Glomerular endothelial cell (primary cell): ENCODE measurements at places on chromosomes 12 and 14. TPM values are rescaled to one million over a fixed set of nuclear protein-coding genes. Genes with fewer than 3 reads are reported as not detected.

Gene ACOT2
- 18.6 and 24.7 TPM in 2 replicates for total RNA-seq

Gene SLC10A1
- total RNA-seq, result not detected in 2 replicates

Gene CCDC177
- not detected in 2 replicates for total RNA-seq

Gene MIP
- 0.15 TPM in 1 of 2 replicates, not detected in the other for total RNA-seq

Gene INSM2
- total RNA-seq, result not detected in 2 replicates

Gene GLI1
- 0.12 and 0.19 TPM in 2 replicates for total RNA-seq

Gene RNF212B
- not detected in 2 replicates for total RNA-seq

Gene CCDC38
- 0.24 TPM in 1 of 2 replicates, not detected in the other for total RNA-seq

Gene GLS2
- 0.58 TPM in 1 of 2 replicates, not detected in the other for total RNA-seq

Gene BEGAIN
- 0.05 TPM in 1 of 2 replicates, not detected in the other for total RNA-seq

DNA sequence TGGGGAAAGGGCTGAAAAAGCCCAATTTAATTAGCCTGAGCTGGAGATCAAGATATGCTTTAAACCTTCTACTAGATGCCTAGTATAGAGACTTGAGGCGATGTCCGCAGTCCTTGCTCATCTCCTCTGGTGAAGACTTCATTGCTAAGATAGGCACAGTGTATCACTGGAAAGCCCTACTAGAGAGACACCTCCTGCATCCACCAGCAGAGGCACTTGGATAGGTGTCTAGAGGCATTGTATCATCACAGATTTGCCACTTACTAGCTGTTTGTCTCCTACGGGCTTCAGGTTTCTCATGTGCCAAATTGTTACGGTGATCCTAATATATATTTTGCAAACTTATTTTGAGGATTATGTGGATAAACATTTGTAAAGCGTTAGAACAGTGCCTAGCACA, 1048.5 kb downstream of the GALC start:
- no peak for DNase-seq

DNA sequence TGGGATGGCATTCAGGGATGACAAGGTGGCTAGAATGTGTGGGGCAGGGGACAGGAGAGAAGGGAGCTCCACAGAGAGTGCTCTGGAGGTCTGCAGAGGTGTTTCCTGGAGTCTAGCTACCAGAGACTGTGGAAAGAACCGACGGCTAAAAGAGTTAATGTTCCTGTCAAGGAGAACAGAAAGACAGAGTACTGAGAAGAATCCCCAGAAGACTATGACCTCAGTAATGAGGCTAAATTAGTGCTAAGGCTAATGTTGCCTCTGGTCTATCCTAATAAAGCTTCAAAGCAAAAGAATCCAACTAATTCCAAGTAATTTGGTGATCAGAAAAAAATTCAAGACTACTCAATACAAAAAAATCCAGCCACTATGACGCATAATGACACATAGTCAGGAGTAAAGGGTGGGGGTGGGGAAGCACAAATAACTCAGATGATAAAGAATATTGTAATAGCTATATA, 44.7 kb downstream of the FERMT2 start:
- no peak for DNase-seq

DNA sequence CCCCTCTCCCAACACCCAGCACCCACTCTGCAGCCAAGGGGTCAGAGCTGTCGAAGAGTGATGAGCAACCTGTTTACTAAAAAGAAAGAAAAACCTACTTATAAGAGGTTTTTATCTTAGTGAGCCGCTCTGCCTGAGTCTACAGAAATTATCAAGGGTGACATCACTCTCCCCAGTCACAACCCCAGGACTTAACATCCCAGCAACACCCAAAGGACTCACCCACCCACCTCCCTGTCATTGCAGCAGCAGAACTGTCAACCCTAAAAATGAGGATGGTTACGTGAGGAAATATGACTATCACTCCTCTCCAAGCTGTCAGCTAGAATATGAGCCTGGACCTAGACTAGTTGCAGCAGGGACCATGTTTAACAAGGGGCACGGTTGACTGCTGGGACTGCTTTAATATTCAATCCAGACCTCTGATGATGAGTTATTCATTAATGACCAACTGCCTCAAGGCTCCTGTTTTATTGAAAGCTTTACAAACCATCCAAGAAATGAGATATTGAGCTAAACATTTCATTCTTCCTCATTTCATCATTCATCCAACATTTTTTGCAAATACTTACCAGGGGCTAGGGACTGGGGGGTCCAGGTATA, 53.9 kb upstream of the FICD start:
- DNase-seq, result no peak

DNA sequence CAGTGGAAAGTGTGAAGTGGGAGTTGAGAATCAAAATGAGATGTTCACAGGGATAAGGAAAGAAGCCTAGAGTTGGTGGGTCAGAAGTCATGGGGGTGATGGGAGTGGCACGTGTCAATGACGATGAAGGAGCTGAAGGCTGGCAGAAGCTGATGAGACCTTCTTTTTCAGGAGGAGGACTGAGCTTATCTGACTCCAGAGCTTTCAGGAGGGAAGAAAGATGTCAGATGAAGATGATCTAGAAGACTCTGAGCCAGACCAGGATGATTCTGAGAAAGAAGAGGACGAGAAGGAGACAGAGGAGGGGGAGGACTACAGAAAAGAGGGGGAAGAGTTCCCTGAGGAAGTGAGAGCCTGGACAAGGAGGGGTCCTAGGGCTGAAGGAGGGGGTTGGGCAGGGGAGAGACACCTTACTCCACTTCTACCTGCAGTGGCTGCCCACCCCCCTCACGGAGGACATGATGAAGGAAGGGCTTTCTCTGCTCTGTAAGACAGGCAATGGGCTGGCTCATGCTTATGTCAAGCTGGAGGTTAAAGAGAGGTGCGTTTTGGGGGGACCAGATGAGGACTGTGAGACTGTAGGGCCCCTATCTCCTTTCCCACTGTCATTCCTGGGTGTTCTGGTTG, 905 bp downstream of the LRRC23 start:
- no peak for DNase-seq

GRCh38 chr12:106329231-106329982, 26.9 kb downstream of the TCP11L2 start:
- DNase-seq, result no peak

- DNase-seq, result no peak
These were observed 31.3 kb upstream of the KCNA5 start for GRCh38 chr12:5012337-5012736.

DNA sequence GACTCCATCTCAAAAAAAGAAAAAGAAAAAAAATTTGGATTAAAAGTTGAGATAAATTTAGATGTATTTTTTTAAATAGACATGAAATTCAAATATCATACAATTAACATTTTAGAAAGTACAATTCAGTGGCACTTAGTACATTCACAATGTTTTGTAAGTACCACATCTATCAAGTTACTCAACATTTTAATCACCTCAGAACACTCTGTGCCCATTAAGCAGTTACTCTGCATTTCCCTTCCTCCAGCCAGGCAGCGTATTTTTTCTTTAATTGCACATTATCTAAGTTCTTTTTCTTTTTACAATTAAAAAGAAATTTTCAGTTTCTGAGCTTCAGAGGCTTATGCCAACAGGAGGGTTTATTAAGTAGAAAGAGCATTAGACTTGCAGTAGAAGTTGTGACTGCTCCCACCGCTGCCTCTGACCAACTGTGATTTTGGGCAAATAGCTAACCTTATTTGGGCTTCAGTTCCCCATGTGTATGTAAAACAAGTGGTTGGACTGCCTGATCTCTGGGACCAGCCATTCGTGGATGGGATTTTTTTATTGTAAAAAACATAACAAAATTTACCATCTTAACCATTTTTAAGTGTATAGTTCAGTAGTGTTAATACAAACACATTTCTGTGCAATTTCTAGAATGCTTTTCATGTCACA, 65.7 kb downstream of the WNK1 start:
- DNase-seq, result no peak

DNA sequence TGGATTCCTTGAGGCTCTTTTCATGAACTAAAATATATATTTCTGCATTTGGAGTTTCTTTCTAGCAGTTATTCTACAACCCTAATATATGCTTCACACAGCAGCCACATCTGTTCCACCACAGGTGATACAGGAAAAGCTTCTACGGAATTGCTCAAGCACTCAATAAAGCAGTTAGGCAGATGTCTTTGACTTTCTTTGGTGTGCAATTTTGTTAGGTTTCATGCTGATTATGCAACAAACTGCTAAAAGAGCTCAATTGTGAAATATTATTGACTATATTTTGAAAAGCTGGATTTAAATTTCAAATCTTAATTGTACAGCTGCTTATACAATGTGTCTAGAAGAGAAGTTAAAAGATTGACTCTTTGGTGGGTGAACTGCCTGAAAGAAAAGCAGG, 1055.6 kb upstream of the FBXO33 start:
- DNase-seq, result no peak
